Lung (tissue), 17 donors: ENCODE measurements at places on chromosomes 13 and 19. TPM values are rescaled to one million over a fixed set of nuclear protein-coding genes. Genes with fewer than 3 reads are reported as not detected.

The TMIGD2 gene
- total RNA-seq, result 0.34 TPM

The CALR3 gene
- total RNA-seq, result not detected

The MYH14 gene
- total RNA-seq, result 55.3 TPM

- DNase-seq, result no peak
These were observed 406.2 kb downstream of the SUCLA2 start for GRCh38 chr13:47594833-47595232.

DNA sequence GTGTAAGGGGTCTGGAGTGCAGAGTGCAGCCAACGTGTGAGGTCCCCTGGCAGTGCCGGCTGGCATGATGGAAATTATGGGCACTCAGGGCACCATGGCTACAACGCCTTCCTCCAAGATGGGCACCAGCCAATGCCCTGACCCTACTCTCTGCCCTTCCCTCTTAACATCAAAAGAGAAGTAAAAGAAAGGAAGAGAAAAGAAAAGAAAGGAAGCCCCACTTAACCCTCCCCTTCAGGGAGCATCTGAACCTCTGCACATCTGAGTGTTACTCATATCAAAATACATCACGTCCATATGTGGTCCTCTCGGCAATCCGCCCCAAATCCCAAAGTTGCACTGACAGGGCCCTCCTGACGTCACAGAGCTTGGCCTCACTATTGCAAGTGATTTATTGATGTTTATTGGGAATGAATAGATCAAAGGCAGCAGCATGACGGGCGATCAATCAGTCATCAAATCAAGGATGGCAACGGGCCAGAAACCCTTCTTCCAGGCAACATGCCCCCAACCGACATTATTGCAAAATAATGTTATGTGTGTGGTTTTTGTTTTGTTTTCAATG lies 1.3 kb downstream of the TSHZ3 start:
- peak; percentile 79 for DNase-seq

DNA sequence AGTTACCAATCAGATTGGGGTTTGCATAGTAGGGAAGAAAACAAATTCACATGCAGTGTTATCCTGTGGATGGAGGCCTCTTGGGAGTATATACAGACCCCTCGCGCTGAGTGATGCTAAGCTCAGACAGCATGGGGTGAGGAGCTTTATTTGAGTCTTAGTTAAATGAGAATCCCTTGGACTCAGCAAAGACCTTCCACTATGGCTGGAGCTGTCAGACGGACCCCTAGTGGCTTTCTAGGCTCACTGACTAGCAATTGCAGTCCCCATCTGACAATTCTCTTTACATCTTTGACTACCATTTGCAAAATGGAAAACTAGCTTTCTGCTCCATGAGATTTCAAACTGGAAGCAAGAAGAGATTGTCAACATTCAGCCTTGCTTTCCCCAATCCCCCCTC lies 90.4 kb downstream of the STOML3 start:
- no peak for DNase-seq

DNA sequence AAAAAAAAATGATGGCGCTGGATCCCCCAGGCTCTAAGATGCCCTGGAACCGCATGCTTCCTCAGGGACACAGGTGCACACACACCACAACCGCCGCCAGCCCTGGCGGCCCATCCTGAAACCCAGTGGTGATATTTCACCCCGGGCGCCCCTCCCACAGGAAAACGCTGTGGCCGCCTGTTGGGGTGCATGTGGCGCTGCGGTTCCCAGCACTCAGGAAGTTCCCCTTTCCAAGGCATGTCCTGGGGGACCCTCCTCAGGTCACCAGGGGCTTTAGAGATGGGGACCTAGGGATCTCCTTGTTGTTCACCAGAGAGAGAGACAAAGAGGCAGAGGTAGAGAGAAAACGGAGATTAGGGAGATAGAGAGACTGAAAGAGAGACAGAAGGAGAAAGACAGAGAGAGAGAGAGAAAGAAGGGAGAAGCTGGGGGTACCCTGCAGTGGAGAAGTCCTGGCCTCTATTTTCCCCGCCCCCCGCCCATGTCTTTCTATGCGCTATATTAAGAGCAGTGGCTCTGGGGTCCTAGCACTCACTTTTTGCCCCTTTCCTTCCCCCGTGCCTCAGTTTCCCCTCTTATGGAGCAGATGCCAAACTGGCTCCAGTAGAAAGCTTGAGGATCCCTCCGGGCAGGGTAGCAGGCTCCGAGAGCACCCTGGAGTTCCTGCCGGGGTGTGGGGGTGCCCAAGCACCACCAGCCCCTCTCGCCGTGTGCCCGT lies 2.3 kb downstream of the ADGRE2 start:
- DNase-seq, result no peak

GRCh38 chr19:35088131-35088913 lies 27.3 kb upstream of the FXYD3 start:
- no peak for DNase-seq

The ZNF546 gene
- 9.2 TPM for total RNA-seq

- no peak for DNase-seq
These were observed 82.2 kb upstream of the CSNK1A1L start for GRCh38 chr13:37187621-37188020.

The KLHL1 gene
- total RNA-seq, result not detected

The SYCN gene
- not detected for total RNA-seq

The TNFSF9 gene
- total RNA-seq, result 10.1 TPM

- no peak for DNase-seq
These were observed 15.2 kb upstream of the THSD1 start for GRCh38 chr13:52421216-52421615.

DNA sequence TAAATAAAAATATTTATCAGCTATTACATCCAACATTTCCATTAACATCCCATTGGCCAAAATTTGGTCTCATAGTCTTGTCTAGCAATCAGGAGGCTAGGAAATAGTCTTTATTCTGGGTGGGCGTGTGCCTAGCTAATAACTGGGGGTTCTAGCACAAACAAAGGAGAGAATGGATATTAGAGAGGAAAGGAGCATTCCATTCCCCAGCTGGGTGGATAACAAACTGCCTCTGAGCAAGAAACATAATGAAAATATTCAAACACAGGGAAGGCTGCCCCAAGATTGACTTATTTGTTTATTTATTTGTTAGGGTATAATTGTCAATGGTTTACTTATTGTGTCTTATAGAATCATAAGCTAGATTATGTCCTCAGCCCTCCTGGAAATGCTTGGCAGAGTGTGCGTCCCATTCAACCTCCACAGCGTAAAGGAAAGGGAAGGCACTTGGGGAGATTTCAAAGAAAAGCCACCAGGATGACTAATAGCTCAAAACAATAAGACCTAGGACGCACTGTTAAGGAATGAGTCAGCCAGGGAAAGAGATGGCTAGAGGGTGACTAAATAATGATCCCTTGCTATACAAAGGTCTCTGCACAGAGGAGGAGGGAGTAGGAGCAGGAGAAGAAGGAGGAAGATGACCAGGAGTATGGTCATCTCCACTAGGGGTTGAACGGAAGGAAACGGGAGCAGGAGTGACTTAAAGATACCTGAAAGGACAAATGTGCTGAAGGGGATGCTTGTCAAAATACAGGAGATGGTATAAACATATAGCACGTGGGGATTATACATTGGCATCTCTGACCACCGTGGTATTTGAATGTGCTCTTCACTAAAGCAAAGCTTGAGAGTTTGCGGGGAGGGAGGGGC lies 23.5 kb upstream of the USP12 start:
- no peak for DNase-seq

DNA sequence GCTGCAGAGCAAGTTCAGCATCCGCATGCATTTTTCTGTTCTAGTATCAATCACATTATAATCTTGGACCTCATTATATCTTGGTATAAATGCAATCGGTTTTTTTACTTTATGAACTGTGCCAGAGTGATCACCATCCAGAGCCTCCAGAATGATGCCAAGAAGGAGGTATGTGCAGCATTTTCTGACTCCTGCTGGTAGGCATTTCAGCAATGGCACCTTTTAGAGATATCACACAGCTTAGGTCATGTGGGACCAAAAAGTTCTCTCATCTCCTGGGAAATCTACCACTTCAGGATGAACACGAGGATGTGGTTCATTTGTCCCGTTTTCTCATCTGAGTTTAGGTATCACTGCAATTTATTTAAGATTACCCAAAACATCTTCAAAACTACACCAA lies 220.4 kb downstream of the VWA8 start:
- no peak for DNase-seq

The HOMER3 gene
- 24.6 TPM for total RNA-seq

GRCh38 chr19:27736225-27736624 lies 1476.7 kb downstream of the UQCRFS1 start:
- no peak for DNase-seq

The KIR3DL1 gene
- 0.64 TPM for total RNA-seq

GRCh38 chr19:38251564-38252051 lies 4.6 kb downstream of the PPP1R14A start:
- DNase-seq, result no peak

GRCh38 chr13:62137629-62138405 lies 722.2 kb upstream of the PCDH20 start:
- no peak for DNase-seq

- DNase-seq, result peak; percentile 63
These were observed 478 bp downstream of the LMO7 start for GRCh38 chr13:75636436-75637180.

DNA sequence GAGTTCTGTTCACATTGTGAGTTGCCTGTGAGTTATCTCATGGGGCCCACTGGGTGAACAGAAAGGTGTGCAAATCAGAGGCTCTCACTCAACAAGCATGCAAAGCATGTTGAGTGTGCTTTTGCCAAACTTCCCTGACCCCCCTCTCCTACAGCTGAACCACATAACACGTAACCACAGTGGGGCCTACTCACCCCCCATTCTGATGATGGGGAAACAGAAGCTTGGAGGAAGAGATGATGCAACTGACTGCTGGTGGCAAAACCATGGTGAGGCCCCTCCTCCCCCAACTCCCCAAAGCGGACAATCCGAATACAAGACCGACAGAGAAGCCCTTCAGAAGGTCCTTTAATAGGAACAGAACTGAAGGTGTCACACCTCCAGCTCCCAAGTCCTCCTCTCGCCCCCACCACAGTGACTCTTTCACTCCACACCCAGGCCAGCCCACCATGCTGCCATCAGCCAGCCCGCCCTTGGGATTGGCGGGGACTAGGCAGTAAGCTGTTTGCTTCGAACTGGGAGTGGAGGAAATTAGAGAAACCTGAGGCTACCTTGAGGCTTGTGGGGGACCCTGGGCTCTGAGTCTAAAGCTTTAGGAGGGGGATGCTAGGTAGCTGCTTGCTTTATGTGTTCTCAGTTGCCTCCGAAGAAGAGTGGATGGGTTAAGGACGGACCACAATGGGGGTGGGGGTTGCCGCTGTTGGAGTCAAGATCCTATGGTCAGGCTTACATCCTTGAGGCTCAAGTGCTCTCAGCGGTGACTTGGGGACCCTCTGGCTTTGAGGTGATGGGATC lies 3.8 kb downstream of the ZNF784 start:
- no peak for DNase-seq

The MAP2K7 gene
- total RNA-seq, result 17.8 TPM

The BRME1 gene
- total RNA-seq, result 2.9 TPM

GRCh38 chr19:51365965-51366388 lies at the start of gene ETFB:
Gene ETFB (minus strand): TSS chr19:51366388. CDS start chr19:51366326, 62 bp downstream.
- DNase-seq, result no peak

The LGI4 gene
- 3.5 TPM for total RNA-seq

- peak; percentile 18 for DNase-seq
These were observed 3.7 kb downstream of the TEX29 start for GRCh38 chr13:111323950-111324651.

DNA sequence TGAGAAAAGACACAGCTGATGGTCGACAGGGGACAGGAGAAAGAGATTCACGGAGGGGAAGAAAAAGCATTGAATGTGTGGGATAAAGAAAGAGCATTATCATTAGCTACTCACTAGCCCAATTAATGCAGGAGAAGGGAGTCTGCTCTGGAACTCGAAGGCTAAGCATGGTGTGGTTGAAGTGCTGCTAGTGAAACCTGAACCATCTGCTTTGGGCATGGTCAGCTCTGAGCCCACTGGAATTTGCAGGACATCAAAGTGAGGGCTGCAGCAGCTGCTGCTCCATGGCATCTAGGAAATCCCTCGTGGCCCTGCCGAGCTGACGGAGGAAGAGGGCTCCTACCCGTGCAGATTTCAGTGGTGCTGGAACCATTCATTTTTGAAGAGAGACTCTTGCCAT lies 320.3 kb downstream of the ATP8A2 start:
- DNase-seq, result no peak

The SYT3 gene
- 1.5 TPM for total RNA-seq

The SPRY2 gene
- 49.8 TPM for total RNA-seq

GRCh38 chr19:10285393-10285792 lies 1.4 kb upstream of the ICAM4 start:
- no peak for DNase-seq

DNA sequence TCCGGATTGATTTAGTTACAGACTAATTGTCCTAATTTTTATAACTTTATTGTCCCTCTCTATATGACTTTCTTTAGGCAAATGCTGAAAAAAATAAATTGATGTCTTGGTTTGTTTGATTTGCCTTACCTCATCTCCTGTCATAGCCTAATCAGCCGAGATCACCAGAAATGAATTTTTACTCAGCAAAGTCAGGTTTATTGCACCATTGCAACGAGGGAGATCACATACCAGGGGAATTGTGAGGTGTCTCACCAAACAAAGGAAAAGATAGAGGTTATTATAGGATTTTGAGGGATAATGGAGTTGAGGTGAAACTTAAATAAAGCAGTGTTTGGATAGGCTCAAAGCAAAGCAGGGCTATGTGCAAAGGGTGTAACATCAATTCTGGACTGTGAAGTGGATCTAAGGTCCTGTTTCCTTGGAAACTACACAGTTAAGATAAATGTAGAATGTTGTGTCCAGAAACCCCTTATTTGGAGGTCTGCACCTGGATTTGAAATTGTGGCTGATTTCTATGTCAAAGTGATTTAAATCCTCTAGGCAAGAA lies 372.6 kb downstream of the OXGR1 start:
- no peak for DNase-seq

DNA sequence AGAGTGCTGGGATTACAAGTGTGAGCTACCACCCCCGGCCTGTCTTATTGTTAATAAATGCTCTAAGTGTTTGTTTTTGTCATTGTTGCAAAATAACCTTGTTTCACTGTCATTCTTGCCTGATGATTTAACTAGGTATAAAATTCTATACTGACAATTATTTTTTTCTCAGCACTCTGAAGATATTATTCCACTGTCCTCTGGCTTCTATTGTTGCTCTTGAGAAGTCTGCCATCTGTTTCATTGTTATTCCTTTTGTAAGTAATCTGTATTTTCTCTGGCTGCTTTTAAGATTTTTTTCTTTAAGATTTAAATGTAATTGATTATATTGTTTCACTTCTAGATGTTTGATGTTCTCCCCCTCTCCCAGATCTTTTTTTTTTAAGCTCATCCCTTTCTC lies 17.6 kb downstream of the ZNF420 start:
- DNase-seq, result no peak

- peak; percentile 73 for DNase-seq
These were observed 422 bp upstream of the MTUS2 start for GRCh38 chr13:28819735-28820098.

The OR7D2 gene
- total RNA-seq, result not detected

DNA sequence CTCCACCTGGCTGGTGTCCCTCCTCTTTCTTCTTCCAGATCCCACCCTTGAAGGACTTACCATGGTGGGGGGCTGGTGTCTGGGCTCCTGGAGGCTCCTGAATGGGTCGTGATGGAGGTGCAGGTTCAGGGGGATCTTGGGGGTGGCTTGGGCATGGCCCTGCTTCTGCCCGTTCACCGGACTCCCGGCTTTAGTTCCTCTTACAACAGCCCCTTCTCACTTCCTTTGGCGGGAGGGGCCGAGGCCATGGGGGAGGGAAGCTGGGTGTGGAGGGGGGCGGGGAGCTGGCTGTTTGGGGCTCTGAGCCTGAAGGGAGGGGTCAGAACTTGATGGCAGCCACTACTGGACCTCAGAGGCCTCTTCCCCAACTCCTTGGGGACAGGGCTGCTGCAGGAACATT lies at the start of gene MYO1F:
TSS of gene MYO1F (minus strand) at position 196 of the 400 bp plus-strand sequence. CDS start at position 63, 133 bp downstream.
- DNase-seq, result no peak

The VSIG10L gene
- total RNA-seq, result 0.57 TPM

The CGB5 gene
- not detected for total RNA-seq
